ENCODE measurements at places on chromosomes 5 and 9. TPM values are rescaled to one million over a fixed set of nuclear protein-coding genes. Genes with fewer than 3 reads are reported as not detected.

Gene TERT
- 4.3 TPM for total RNA-seq

GRCh38 chr5:158170534-158170933 is 311.6 kb upstream of the CLINT1 start:
- H3K27ac ChIP-seq, result no peak overlapping the region
- no peak for DNase-seq
- no peak overlapping the region for H3K4me3 ChIP-seq
- H3K27me3 ChIP-seq, result peaks cover 5% of the 10 kb centered on the region
- peaks cover 23% of the 10 kb centered on the region for H3K4me1 ChIP-seq
- no peaks in the 10 kb centered on the region for H3K36me3 ChIP-seq

DNA sequence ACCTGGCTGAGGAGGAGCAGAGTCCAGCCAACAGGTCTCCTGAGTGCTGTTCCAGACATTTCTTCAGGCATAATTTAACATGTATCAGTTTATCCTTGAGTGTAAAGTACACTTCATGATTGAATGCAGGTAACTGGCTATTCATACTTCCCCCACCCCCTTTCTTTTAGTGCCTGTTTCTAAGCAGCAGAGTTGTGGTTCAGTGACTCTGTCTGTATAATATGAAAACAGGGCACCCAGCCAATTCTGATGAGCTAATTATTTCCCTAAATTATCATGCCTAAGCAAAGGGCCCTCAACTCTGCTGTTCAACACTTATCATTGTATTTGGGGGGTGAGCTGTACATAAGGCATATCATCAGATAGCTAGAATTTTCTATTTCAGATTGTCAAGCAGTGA is 51.9 kb upstream of the ZSWIM6 start:
- H3K4me1 ChIP-seq, result peaks cover 7% of the 10 kb centered on the region
- peaks cover 3% of the 10 kb centered on the region for H3K27me3 ChIP-seq
- H3K4me3 ChIP-seq, result no peak overlapping the region
- no peaks in the 10 kb centered on the region for H3K36me3 ChIP-seq

- H3K4me3 ChIP-seq, result peak overlapping the region; percentile 91
- H3K4me1 ChIP-seq, result peaks cover 18% of the 10 kb centered on the region
- DNase-seq, result no peak
- peaks cover 4% of the 10 kb centered on the region for H3K36me3 ChIP-seq
- peak overlapping the region; percentile 98 for H3K27ac ChIP-seq
Observed at GRCh38 chr5:173056783-173057061, 570 bp downstream of the CREBRF start.

Measured in progenitor cell of endocrine pancreas (in vitro differentiated cells).